ENCODE measurements at places on chromosomes 11 and 22.

DNA sequence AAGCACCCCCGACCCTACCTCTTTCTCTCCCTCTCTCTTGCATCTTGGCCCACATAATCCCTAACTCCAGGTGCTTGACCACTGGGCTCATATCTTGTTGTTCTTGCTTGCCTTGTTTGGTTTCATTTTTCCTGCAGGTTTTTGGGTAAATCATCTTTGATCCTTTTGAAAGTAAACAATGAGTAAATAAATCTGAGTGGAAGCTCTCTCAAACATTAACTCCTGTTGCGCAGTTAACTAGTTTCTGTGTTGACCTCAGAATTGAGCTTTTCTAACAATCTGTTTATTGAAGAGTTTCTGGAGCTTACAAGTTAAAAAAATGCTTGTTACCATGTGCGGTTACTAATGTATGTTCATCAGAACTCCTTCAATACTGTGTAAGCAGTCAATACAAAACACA lies 38.8 kb upstream of the MICAL2 start:
- DNase-seq, result no peak

DNA sequence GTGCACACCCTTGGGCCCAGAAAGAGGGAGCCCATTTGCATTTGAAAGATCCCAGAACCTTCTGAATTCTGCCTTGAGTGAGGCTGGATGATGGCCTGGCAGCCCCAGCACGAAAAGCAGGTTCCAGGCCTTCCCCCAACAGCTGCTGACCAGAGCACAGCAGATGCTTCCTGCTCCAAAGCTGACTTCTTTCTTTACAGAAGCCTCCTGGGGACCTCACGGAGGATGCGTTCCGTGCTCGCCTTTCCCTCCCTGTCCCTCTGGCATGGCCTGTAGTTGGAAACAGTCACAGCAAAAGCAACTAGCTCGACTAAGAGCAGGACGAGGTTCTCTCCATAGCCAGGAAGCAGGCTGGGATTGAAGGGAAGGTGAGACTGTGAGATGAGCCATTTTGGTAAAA lies 107.7 kb upstream of the B3GAT1 start:
- no peak for DNase-seq

GRCh38 chr11:17208257-17208999 lies 642 bp upstream of the PIK3C2A start:
- DNase-seq, result no peak

GRCh38 chr11:14422052-14422813 lies 63.2 kb upstream of the RRAS2 start:
- DNase-seq, result no peak

DNA sequence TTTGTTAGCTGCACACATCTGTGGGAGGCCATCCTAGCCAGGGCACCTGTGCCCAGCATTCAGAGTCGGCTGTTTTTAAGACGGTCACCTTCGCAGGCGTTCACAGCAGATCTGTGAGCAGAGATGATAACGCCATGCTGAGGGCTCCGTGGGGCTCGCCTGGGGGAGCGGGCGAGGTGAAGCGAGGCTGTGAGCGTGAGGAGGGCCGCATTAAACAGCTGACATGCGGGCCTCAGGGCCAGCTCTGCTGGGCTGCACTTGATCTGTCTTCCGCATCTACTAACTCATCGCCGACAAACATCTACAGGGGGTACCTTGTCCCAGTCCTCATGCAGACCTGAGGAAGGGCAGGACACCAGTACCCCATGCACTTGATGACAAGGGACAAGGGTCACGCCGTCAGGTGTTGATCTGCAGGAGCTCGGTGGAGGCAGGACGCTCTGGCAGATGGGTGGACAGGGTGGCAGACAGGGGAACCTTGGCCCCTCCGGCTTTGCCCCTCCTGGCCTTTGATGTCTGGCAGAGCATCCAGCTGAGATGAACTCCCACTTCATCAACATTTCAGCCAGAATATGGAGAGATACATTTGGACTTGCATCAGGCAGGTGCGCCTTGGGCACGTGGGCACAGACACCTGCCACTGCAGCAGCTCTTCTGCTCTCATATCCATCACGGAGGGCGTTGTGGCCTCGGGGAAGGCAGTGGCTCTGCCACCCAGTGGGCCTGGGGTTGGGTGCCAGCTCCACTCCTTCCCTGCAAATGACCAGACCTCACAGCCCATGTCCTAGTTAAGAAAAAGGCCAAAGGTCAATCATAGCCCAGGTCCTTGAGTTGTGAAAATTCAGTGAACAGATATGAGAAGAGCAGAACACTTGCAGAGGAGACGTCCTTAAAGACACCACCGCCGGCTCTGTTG lies 822.9 kb downstream of the BRD1 start:
- DNase-seq, result no peak

DNA sequence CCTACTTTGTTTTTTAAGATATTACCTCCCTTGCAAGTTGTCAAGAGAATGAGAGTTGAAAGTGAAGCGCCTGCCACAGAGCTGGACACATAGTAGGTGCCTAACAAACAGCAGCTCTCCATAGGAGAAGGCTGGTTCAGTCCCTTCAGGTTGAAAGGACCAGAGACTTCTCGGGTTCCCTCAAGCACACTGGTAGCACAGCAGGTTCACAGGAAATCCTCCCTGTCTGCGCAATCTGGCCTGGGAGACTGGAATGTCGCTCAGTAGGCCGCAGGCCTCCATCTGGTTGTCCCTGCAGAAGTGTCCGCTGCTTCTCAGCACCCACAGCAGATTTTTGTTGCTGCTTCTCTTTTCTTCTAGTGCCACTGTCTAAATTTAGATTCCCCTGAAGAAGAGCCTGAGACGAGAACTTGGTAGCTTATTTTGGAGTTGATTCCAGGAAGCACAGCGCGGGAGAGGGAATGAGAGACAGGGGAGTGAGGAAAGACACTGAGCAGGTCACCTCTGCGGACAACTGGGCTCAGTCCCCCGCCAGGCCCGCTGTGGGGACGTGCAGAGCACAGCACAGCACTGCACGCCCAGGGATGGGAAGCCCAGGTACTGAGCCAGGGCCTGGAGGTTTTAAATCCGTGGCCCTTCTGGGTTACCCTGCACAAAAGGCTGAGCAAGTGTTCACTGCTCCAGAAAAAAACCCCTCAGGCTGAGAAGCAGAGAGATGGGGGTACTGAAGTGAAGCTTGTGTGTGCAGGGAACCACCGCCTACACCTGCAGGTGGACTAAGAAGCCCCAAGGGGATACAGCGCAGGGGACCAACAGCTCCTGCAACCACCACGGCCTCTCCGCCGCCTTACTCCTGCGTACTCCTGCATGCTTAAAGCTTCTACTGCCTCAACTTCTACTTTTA lies 31.6 kb downstream of the RBX1 start:
- DNase-seq, result no peak

DNA sequence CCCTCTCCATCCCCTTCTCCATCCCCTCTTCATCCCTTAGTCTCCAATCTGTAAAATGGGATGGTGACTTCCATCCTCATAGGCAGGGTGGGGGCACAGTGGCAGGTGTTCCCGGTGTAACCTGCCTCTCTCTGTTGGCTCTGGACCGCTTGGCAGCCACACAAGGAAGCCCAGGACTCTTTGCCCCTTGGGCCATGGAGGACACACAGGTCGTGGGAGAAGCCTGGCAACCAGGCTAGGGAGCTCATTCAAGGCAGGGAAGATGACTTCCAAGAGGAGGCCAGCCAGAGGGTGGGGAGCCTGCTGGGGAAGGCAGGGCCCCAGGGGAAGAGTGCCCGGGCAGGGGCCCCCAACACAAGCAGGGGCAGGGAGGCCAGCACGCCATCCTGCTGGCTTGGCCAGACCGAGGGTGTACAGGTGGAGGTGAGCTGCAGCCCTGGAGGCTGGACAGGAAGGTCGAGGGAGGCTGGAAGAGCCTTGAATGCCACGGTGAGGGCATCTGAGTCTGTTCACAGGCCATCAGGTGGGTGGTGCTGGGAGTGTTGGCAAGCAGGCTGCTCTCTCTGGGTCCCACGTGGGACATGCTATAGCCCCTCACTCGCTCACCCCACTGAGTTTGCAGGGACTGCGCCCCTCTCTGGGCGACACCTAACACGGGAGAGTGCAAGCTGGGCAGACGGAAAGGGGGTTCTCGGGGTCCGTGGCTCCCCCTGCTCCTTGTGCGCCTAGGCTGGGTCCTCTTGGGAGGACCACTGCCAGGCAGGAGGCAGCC lies 15.5 kb upstream of the CTSD start:
- no peak for DNase-seq

- no peak for DNase-seq
Observed at GRCh38 chr11:74847395-74847794, 98.7 kb downstream of the RNF169 start.

GRCh38 chr11:92443199-92443598 lies 218.6 kb downstream of the FAT3 start:
- no peak for DNase-seq

DNA sequence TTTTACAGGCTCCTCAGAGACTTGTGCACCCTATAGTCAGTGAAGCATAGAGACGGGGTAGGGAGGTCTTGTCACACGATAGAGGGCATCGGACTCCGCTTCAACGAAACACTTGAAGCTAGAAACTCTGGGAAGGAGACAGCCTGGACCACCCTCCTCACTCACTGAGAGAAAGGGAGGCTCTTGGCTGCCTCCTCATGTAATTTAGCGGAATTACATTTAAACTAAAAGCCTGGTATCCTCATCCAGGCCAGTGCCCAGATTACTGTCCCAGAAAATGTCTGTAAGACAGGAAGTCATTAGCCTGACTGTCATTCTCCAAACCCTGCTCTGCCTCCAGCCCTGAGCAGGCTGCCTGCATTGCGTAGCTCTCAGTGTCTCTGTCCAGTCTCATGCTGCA lies 36.0 kb downstream of the TTLL1 start:
- no peak for DNase-seq

- no peak for DNase-seq
Observed at GRCh38 chr11:109012991-109013390, 348.1 kb downstream of the DDX10 start.

GRCh38 chr22:23175817-23176644 lies 4.3 kb upstream of the BCR start:
- no peak for DNase-seq

DNA sequence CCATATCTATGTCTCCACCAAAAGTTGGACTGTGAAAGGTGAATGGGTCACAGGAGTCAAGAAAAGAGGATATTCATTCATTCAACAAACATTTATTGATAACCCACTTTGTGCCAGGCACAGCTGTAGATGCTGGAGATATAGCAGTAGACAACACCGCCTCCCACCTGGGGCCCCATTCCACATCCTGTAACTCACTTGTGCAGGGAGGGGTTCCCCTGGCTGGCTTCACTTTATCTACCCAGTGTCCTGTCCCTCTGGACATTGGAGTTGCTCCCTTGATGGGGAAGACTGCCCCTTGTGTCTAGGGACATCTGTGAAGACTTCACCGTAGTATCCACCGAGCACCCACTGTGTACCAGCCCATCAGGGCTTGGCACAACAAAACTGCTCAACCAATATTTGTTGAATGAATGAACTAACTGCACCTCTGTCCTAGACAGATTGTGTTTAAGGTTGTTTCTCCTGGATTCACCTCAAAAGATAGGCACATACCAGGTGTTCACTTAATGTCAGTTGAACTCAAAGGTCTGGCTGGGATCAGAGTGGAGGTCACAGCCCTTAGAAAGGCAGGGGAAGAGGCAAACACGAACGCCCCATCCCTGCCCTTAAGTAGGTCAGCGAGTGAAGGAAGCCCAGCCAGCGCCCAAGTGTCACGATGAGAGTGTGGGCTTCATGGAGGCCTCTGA lies 1.4 kb upstream of the OVOL1 start:
- DNase-seq, result no peak

DNA sequence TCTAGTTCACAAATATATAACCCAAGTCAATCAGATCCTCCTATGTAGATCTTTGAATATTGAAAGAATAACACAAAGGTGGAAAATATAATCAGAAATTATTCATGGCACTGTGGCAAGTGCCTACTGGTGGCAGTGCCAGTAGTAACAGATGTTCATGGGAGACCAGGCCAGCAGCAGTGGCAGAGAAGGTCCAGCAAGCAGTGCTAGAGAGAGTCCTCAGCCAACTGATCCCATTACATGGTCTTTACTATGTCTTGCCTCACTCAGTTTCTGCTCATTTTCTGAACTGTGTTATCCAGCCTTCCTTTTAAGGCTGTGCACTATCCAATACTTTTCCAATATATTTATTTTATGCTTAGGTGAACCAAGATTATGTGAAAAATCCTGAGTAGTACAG lies 124.9 kb downstream of the MRTFA start:
- DNase-seq, result no peak

DNA sequence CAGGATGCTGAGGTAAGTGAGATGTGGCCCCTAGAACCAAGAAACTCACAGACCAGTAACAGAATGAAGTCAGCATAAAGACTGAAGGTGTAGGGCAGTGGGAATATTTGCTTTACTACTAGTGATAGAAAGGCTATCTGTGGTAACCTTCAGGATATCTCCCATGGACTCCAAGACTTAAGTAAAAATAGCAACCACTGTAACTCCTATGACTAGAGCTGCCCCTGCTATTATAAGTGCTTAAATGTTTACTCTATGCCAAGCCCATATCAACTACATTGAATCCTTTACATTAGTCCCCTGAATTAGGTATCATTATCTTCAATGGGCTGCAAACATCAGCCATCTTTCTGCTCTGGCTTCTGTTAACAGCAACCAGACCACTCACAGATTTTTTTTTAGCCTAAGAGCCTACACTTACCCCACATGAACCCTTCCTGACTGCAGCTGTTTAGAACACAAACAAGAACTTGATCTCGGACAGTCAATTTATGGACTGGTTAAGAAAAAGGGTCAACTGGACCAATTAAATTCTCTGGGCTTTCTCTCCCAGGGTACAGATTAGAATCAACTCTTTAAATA lies 335.1 kb upstream of the API5 start:
- DNase-seq, result no peak

GRCh38 chr11:62306227-62306626 lies 7.4 kb upstream of the SCGB1D4 start:
- no peak for DNase-seq

- no peak for DNase-seq
Observed at GRCh38 chr11:76704171-76704948, 33.8 kb upstream of the LRRC32 start.

DNA sequence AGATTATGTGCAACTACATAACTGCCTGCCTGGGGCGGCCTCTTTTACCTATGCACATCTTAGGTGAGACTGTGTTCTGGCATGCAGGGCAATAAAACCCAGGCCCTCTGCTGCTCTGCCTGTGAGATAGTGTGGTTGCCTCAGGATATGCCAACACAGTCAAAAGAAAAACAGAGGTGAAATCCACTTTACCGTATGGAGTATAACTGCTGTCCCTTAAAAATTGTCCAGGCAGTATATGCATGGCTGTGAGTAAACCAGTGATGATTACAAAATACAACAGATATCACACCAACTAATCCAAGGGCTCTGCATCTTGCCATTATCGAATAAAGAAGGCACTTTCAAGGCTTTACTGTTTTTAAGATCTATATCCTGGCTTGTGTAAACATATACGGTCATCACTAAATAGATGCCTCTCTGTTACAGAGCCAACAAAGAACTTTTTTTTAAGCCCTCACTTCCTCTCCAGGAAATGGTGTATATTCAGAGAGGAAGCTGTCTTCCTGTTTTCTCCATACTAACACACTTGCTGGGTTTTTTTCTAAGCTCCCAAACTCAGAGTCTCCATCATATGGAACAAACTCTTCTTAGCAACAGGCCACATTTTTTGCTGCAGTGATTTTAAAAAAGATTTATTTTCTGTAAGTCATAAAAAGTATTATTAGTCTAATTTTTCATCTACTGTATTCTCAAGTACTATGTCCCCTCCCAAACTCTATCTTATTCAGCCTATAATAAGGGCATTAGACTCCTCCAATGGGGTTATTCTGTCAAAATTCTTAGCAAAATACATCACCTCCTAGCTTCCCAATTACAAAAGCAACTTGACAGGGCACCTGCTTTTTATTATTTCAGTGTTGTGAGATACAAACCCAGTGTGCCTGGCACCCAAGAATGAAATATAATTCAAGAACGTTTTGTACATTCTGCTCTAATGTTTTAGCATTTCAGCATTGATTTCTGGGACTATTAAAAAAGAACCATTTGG lies 135.2 kb downstream of the MAML2 start:
- DNase-seq, result no peak

All from activated CD8-positive, alpha-beta memory T cell treated with anti-CD3 and anti-CD28 coated beads for 1 hour (primary cell).